ENCODE measurements at places on chromosomes 1 and 21.

DNA sequence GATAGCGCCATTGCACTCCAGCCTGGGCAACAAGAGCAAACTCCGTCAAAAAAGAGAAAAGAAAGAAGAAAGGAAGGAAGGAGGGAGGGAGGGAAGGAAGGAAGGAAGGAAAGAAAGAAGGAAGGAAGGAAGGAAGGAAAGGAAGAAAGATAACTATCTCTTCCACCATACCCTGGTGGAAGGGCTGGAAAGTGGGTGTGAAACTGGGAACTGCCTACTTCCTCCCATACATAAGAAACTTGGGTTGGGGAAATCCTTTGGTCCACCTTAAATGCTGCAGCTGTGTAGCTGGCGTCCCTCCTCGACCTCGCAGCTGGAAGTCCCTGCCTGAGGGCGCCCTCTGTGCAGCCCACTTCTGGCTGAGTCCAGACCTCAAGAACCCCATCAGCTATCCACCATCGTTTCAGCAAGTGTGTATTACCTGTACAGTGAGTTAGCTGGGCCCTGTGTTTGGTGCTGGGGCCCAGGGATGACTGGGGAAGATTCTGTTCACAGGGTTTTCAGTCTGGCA, 4.6 kb upstream of the FAM167B start:
- peak; percentile 15 for DNase-seq

DNA sequence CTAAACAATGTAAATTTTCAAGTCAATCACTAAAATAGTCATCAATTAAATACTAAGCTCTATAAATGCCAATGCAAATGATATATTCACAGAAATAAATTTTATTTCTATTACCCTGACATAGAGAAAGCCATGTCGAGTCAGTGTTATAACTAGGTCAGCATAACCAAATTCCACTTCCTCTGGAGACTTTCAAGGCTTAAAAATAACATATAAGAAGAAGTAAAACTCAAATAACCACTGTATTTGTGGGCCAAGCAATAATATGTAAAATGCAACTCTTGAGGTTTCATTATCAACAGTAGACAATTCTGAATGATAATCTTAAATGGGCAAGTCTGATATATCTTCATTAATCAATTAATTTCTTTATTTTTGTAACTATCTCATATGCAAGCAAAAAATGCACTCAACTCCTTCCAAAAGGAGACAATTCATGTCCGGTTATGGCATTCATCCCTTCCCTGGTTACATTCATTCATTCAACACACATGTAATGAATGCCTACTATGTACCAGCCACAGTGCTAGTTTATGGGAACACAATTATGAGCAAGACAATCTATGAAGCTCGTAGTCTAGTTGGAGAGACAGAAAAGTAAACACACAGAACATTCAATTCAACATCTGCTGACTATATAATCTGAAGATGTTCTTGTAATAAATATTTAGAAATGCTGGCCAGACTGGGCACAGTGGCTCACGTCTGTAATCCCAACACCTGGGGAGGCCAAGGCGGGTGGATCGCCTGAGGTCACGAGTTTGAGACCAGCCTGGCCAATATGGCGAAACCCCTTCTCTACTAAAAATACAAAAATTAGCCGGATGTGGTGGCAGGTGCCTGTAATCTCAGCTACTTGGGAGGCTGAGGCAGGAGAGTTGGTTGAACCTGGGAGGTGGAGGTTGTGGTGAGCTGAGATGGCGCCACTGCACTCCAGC, 37.1 kb upstream of the CAP1 start:
- DNase-seq, result no peak

DNA sequence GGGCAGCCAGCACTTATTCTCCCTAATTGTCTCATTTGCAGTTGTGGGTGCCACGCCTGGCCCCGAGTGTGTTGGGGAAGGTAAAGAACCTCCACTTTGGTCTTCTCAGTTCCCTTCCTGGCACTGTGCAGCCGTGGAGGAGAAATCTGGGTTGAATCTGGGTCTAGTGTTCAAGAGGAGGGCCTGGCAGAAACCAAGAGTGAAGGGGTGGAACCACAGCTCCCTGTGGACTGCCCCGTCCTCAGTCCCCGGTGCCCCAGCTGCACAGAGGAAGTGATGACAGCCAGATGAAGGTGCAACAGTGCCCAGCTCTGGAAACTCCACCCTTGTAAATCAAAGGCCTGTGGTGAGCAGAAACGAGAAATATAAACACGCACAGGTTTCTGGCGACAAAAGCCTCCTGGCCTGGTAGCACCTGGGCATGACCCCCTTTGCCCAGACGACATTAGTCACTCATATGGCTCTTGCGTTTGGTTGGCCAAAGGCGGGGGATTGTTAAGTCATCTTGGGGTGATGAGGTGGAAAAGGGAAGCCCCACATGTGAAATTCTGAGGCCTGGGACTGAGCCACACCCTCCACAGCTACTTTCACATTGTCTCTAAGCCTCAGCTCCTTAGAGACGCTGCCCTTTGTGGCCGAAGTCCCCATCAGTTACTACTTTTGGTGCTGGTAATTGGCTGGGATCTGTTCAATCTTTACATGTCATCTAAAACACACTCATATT, 4.2 kb upstream of the ECE1 start:
- no peak for DNase-seq

GRCh38 chr21:38988509-38989378, 183.0 kb downstream of the ETS2 start:
- no peak for DNase-seq

- DNase-seq, result no peak
Measured at GRCh38 chr1:12756273-12756672, 10.3 kb downstream of the CFAP107 start.

Measured in large intestine (tissue), 12 donors.